ENCODE measurements at places on chromosomes 7 and 10.

DNA sequence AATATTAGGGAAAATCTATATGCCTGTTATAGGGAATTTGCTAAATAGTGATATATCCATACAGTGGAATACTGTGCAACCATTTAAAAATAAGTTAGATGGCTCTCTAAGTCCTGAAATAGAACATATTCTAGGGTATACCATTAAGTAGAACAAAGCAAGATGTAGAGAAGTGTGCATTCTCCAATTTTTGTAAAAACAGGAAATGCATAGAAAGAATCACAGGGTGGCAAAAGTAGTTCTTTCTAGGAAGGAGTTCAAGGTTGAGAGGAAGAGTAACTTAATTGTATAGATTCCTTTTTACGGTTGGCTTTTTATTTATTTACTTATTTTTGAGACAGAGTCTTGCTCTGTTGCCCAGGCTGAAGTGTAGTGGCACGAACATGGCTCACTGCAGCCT is 43.7 kb downstream of the ADD3 start:
- DNase-seq: no peak

GRCh38 chr10:92079003-92079402 is 155.4 kb downstream of the BTAF1 start:
- no peak for DNase-seq

GRCh38 chr7:5223646-5224340 is 33.8 kb downstream of the WIPI2 start:
- DNase-seq: no peak

GRCh38 chr7:141519623-141520022 is 31.6 kb upstream of the AGK start:
- no peak for DNase-seq

DNA sequence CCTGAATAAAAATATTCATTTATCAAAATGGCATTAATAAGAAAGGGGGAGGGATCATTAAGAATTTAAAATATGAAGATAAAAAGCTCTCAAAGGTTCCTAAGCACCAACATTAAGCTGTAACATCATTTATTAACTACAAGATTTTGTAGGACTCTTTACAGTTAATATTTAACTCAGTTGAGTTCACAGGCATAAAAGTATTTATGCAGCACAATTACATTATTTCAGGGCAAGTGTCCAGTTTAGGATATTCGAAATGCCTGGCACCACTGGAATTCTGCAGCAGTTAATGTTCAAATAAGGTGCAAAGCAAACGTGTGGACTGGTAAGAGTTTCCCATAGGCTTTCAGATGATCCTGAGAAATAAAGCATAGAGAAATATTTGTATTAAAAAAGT is 30.5 kb downstream of the NPS start:
- no peak for DNase-seq

- DNase-seq: no peak
These were observed 525.1 kb downstream of the KIF20B start for GRCh38 chr10:90226517-90226916.

All from M059J (cell line).